Myocyte (in vitro differentiated cells): ENCODE measurements at places on chromosomes 5 and 9.

GRCh38 chr9:89655056-89655989 is 50.5 kb downstream of the GADD45G start:
- no peak for DNase-seq

- peak; percentile 86 for DNase-seq
These were observed 80.4 kb upstream of the ADAMTSL1 start for GRCh38 chr9:18393340-18394130.

GRCh38 chr5:98425640-98426039 is 347.8 kb upstream of the RGMB start:
- DNase-seq = no peak

DNA sequence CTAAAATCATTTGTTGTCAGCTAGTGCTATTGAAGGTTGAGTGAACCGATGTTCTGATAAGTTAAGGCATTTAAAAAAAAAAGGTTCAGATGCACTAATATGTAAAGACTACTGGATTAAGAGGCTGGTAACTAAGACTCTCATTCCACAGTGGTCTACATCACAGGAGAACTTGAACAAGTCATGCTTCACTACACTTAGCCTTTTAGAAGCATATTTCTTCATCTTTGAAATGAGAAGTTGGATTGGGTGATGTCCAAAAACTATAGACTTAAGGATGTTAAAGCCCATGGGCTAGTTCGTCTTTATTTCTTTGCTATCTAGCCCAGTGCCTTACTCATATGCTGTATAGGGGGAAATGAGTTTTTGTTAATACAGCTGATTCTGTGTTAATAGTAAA is 107.2 kb downstream of the NDUFS4 start:
- no peak for DNase-seq

DNA sequence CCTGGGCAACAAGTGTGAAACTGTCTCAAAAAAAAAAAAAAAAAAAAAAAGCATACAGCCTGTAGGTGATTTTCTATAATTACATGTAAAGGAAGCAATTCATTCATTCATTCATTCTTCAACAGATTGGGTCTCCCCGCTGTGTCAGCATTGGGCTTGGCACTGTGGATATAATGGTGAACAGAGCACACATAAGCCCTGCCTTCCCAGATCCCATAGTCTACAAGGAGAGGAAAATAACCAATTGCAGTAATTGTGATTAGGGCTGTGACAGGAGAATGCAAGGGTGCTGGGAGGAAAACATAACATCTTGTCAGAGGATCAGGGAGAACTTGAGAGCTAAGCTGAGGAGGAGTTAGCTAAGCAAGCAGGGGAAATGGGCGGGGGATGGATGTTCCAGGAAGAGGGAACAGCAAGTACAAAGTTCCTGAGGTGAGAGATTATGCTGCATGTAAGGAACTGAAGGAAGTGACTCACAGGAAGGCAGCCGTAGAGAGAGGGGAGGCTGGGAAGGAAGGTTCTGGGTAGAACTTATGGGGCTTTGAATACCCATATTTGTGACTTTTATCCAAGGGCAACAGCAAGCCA is 24.0 kb upstream of the KLF9 start:
- DNase-seq = no peak

GRCh38 chr9:119044806-119045205 is 324.4 kb downstream of the BRINP1 start:
- DNase-seq = no peak

DNA sequence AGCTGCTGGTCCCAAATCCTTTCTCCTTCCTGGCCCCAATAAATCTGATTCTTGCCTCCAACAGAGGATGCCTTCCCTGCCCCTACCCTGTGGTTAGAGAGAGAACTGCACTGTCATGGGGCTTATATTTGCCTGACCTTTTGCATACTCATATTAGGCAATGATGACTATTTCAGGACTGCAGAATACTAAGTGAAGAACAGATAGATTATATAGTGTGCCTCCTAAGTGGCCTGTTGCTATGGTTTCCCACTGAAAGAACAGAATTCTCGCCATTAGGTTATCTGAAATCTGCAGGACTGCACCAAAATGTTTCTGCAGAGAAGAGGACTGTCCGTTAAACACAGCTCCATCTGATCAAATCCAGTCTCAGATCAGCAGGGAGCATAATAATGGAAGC is 87.3 kb upstream of the CCNG1 start:
- no peak for DNase-seq

DNA sequence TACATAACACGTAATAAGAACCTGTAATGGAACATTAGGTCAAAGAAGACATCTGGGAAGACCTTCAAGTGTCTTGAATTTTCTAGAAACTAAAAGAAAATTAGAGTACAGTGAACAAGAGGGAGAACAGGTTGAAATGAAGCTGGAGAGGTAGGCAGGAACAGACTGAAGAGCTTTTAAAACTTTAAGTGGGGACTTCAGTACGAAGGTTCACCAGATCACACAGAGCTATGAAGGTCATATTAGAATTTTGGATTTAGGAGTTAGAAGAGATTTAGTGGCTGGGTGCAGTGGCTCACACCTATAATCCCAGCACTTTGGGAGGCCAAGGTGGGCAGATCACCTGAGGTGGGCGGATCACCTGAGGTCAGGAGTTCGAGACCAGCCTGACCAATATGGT is 26.6 kb downstream of the MLANA start:
- no peak for DNase-seq

DNA sequence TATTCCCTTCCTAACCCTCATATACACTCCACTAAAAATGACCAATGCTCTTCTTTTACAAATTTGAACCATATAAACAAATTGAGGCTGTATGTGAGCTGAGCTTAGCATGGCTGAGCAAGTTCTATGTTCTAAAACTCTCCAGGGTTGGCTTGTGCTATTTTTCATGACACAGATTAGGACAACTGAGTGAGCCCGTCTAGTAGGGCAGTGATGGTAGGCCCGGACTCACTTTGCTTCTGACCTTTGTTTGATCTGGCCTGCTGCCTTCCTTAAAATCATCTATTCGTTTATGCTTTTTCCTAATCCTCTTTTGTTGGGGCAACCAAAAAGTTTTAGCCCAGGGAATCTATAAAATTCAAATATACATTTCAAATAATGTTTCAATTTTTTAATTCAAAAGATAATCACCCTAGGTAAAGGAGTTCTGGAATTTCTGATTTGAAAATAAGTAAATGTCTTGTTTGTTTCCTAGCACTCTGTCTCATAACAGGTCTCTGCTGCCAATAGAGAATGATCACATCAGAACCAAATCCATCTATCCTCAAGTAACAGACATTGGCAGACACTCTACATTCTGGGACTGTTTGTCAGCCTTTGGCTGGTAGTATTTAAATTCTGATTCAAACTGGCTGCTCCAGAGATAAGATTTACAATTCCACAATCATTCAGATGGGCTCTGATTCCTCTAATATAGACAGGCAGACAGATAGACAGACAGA is 217.0 kb upstream of the TARS1 start:
- no peak for DNase-seq

DNA sequence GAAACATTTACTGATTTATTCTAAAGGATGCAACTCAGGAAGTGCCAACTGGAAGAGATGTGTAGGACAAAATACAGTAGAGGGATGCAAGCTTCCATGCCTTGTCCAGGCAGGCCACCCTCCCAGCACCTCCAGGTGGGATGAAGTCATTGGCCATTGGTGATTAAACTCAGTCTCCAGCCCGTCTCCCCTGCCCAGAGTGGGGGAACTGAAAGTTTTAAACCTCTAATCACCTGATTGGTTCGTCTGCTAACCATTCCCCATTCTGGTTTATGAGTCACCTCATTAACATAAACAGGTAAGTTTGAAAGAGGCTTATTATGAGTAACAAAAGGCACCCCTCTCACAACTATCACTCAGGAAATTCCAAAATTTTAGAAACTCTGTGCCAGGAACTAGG is 8.1 kb downstream of the TNFAIP8 start:
- no peak for DNase-seq

DNA sequence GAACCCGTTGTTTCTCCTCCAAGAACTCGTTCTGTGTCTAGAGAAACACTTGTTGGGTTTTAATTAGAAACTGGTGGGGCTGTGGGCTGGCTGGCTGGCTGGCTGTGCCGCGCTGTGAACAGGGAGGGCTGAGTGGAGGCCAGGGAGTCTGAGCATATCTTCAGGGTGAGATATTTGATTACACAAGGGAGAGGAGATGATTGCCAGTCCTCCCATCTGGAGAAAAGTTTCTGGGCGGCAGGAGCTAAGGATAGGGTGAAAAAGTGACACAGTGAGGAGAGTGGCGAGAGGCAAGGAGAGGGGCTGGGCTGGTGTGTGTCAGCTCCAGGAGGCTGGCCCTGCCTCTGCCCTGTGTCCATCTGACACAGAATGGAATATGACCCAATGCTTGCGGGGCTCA is 63.0 kb downstream of the GDNF start:
- peak; percentile 91 for DNase-seq

DNA sequence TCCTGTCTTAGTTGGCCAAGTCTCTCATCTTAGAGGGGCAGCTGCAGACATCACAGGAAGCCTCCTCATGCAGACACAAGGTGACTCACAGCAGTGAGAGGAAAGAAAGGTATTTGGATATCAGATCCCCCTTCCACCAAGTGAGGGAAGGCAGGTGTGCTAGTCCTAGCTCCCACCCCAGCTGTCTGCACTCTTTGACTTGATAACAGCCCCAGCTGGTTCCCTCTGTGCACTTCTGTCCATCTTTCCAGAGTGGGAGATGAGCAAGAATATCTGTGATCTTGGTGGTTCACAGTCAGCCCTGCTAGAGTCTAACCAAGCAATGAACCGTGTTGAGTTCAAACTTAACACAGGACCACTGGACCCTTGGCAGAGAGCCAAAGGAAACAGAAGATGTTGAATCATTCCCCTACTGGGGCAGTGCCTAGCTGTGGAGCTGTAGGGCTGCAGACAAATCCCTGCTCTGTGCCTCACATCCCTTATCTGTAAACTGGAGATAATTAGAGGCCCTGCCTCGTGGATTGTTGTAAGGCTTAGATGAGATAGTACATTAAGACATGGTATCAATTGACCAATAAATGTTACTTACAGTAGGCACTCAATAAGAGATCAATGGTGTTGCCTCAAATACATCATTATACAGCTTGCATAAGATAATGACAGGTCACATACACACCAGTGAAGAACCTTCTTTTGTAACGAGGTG is 39.1 kb downstream of the SH3RF2 start:
- DNase-seq = peak; percentile 53

GRCh38 chr5:131786900-131787692 is 9.7 kb downstream of the FNIP1 start:
- peak; percentile 21 for DNase-seq

GRCh38 chr5:31197183-31197582 is 3.7 kb downstream of the CDH6 start:
- no peak for DNase-seq

DNA sequence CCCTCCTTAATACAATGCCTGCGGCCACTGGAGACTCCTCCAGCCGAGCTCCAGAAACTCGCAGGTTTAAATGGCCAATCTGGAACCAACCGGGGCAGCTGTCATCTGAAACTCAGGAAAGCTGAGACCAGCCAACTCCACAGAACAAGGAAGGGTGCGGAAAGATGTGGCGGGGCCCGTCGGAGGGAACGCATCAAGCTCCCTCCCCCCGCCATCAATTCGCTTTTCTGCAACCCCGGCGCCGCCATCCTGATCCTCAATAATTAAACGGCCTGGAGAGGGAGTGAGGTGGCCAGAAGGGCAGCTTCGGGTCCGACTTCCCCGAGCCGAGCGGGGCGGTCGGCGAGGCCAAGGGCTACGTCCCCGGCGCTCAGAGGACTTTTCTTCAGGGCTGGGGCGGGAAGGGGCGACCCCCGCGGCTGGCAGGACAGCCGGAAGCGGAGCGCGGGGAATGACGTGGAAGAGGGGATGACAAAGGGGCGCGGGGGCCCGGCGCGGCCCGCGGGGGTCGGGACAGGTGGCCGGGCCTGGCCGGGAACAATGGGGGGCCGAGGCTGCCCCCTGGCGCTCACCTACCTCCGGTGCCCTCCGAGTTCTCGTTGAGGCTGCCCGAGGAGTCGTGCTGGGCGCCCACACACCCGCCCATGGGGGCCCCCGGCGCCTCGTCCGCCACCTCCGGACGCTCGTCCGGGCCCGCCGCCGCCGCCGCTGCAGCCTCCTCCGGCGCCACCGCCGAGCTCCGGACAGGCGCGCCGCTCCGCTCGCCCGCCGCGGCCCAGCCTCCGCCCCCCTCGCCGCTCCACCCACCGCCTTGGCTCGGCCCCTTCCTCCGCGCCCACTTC is at the start of gene UBTD2:
Gene UBTD2 (minus strand): TSS at position 745 of the 842 bp plus-strand sequence. CDS start 99 bp downstream, at position 646.
- DNase-seq = peak; percentile 85

GRCh38 chr5:178121391-178122276 is 8.3 kb downstream of the N4BP3 start:
- DNase-seq = peak; percentile 63

GRCh38 chr5:14326035-14326903 is 183.1 kb downstream of the TRIO start:
- DNase-seq = no peak

DNA sequence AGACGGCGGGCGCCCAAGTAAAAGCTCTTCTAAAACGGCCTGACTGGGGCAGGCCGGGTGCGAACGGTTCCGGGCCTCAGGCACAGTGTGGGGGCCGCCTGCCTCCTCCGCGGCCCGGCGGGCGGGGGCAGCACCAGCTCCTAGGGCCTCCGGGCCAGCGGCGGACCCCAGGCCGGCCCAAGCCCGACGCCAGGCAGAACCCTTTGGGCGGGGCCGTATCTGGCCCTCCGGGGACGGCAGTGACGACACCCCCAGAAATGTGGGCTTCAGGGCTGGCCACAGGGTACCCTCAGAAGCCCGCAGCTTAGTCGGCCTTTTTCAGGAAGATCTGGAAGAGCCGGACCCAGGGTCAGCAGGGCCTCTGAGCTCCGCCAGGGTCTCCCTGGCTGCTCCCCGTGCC is 4.0 kb downstream of the LTC4S start:
- no peak for DNase-seq

DNA sequence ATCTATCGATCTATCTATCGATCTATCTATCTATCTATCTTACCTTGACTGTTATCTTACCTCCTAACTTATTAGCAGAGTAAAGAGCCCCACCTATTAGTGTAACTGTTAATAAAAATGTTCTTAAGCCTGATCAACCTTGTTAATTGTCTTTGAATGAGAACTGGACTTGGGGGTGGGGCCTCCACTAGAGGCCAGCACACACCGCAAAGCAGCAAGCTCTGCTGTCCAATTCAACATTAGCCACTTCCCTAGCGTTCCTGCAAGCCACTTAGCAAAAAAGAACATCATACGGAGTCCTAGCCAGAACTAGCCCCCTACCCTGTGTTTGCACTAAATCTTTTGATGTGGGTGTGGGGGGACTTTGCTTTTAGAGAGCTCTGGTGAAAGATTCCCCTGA is 515.8 kb downstream of the KDM4C start:
- DNase-seq = peak; percentile 34

DNA sequence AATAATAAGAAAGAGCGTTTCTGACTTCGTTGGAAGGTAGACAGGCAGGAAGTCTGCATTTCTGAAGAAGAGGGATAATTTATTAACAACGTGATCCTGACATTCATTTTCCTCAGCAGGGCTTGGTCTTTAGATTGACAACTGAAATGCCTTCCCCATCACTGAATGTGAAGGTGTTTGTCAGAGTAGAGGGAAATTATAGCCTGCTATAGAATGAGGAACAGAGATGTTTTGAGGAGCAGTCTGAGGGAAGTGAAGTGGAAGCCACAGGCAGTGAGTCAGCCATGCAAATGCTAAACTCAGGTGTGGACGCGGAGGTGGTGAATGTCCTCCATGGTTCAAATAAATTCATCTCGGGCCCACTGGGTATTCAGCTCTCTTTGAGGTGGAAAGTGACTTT is 30.5 kb downstream of the C7 start:
- no peak for DNase-seq
